ENCODE measurements at places on chromosomes 5 and 9. TPM values are rescaled to one million over a fixed set of nuclear protein-coding genes. Genes with fewer than 3 reads are reported as not detected.

The LRRC19 gene
- not detected for total RNA-seq

The NIPAL4 gene
- total RNA-seq: not detected

The PCDHGA2 gene
- total RNA-seq: 4.9 TPM

The PCDHB11 gene
- 0.69 TPM for total RNA-seq
